Diencephalon (tissue), 1 donor: ENCODE measurements at places on chromosomes 13 and 19. TPM values are rescaled to one million over a fixed set of nuclear protein-coding genes. Genes with fewer than 3 reads are reported as not detected.

SPTBN4 gene
- 39.7 TPM for total RNA-seq

HSPB6 gene
- 0.23 TPM for total RNA-seq

PGLYRP2 gene
- total RNA-seq = not detected

OR7A5 gene
- total RNA-seq = not detected

URAD gene
- total RNA-seq = not detected

CNOT3 gene
- 6.0 TPM for total RNA-seq
